ENCODE measurements at places on chromosomes 2 and 18.

- no peak for DNase-seq
Observed at GRCh38 chr2:54862742-54863141, 139.3 kb downstream of the EML6 start.

GRCh38 chr18:12345491-12346239 lies 31.4 kb downstream of the AFG3L2 start:
- no peak for DNase-seq

DNA sequence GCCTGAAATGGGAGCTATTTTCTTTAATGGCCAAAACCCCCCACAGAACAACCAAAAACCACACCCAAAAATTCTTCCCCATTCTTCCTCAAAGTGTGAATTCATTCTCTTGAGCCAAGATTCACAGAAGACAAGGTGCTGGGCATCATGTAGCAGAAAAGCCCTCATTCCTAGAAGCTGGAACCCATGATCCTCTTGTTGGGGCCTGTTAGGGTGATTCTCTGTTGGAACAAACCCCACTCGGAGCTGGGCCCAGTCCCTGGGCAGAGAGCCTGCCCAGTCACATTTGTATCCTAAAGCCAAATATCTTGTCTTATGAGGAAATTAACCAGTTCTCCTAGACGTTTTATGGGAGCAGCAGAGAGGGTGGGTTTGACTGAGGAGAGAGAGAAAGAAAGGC lies 22.8 kb upstream of the VPS4B start:
- no peak for DNase-seq

GRCh38 chr18:77899972-77900754 lies 650.5 kb downstream of the GALR1 start:
- peak; percentile 3 for DNase-seq

DNA sequence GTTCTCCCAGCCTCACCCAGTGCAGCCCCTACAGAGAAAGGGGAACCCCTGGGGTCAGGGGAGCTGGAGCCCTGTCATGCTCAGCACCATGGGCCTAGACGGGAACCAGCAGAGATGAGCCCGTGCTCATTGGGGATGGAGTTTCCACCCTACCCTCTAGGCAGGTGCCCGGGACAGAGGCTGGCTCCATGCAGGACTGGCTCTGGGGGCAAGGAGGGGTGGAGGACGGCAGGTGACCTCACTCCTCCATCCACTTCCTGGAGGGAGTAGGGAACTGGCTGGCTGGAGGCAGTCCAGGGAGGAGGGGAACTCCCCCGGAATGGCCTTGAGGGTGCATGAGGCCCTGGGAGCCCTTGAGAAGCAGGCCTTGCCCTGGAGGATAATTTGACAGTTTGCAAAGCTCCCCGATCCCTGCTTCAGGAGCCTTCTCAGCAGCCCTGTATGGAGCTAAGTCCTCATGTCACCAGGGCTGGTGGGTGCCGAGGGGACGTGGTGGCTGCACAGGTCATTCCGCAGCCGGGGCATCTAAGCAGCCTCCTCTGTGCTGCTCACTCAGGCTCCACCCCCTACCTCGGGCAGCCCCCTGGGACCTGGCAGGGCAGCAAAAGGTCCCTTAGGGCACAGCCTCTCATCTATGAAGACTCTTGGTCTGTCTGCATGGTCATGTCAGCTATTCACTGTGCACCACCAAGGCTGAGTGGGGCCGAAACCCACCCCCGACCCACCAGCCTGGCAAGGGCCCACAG lies 2.1 kb downstream of the NEURL3 start:
- peak; percentile 19 for DNase-seq

DNA sequence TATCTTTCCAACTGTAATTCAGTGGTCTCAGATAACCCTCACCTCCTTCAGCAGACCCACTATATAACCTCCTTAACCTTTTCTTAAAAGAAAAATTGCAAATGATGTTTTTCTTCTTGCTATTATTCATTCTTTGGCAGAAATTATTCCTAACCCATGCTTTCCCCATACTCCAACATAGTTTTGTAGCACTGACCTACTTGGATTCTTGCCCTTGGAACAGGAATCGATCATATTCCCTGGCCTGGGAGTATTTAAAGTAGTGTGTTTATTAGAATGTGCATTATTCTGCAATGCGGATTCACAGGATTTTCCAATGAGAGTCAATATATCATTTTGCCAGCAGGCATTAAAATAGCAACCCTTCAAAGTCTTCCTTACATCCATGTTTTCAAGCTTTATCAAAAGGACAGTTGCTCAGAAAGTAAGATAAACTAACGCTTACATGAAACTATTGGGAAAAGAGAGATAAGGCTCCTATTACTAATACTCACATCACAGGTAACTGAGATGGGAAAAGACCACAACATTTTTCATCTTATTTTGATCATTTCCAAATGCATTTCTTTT lies 37.4 kb downstream of the CHN1 start:
- peak; percentile 40 for DNase-seq

GRCh38 chr2:182077023-182077422 lies 91.4 kb downstream of the PPP1R1C start:
- DNase-seq, result no peak

GRCh38 chr2:27844821-27845255 lies 45.3 kb downstream of the RBKS start:
- DNase-seq, result peak; percentile 34

GRCh38 chr2:42328148-42328833 lies 32.7 kb downstream of the COX7A2L start:
- DNase-seq, result peak; percentile 44

GRCh38 chr2:159111346-159111927 lies 143.0 kb downstream of the TANC1 start:
- DNase-seq, result no peak

DNA sequence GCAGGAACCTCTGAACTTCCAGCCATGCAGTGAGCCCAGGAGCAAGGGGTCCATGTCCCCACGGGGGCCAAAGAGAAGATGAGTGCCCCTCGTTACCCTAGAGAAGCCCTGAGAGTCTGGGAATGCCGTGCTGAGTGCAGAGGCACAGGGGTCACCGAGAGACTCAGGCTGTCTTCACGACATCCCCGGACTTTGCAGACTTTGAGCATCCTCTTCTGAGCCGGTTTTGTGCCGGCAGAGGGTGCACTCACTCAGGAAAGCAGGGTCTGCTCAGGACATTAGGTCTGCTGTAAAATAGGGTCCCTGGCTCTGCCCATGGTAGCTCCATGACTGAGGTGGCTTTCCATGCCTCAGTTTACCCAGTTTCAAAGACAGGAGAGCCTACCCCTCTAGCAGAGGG lies 71.0 kb downstream of the GALNT14 start:
- no peak for DNase-seq

Data from amniotic epithelial cell (primary cell).